ENCODE measurements at places on chromosomes 11 and 22.
A peak's percentile ranks its signal among the peaks of the same experiment; 100 is the strongest.

- no peak for DNase-seq
These were observed 149.0 kb downstream of the SPON1 start for GRCh38 chr11:14111496-14111895.

DNA sequence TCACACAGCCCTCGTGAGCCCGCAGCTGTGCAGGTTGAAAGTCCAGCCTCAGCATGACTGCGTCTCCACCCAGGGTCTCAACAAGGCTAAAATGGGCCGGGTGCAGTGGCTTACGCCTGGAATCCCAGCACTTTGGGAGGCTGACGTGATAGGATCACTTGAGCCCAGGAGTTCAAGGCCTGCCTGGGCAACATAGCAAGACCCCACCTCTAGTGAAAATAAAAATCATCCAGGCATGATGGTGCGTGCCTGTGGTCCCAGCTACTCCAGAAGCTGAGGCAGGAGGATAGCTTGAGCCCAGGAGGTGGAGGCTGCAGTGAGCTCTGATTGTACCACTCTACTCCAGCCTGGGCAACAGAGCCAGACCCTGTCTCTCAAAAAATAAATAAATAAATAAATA, 100.8 kb upstream of the PRR5 start:
- no peak for DNase-seq

GRCh38 chr11:89490981-89491690, at the start of gene NOX4:
TSS of gene NOX4 (minus strand) at chr11:89491375. CDS start at chr11:89491246, 129 bp downstream.
- no peak for DNase-seq

GRCh38 chr22:47423861-47424820, 661.7 kb downstream of the TBC1D22A start:
- DNase-seq = no peak

DNA sequence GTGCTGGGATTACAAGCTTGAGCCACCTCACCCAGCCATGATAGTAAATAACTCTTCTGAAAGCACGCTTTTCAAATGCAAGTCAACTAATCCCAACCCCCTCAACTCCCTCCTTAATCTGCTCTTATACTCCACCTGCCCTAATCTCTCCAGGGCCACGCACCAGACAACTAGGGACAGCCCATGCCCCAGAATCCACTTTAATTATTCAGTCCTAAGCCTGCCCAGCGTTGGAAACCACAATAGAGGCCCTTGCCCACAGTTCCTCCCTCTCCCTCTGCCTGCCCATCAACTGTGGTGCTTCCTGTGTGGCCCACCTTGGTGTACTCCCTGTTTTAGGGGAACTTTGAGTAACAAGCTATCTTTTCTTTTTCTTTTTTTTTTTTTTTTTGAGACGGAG, 2.7 kb upstream of the VPREB3 start:
- DNase-seq = no peak

- DNase-seq = no peak
These were observed 14.9 kb downstream of the SAMM50 start for GRCh38 chr22:43969989-43970755.

- DNase-seq = no peak
These were observed 633.0 kb downstream of the TBC1D22A start for GRCh38 chr22:47395481-47395880.

DNA sequence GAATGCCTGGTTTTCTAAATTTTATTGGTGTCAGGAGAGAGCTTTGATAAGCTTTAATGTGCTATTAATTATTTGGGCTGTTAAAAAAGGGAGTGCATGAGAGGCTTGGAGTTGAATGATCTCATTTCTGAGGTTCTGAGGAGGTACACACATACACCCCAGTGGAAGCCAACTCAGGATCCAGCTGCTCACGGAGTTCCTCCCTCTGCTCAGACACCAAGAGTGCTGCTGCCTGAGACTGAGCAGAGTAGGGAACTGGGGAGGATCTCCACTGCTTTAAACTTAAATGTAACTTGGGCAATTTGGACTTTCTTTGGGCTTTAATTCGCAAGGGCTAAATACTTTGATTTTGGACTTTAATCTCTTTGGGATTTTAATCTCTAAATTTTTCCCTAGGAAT, 414.4 kb upstream of the CADM1 start:
- DNase-seq = no peak

DNA sequence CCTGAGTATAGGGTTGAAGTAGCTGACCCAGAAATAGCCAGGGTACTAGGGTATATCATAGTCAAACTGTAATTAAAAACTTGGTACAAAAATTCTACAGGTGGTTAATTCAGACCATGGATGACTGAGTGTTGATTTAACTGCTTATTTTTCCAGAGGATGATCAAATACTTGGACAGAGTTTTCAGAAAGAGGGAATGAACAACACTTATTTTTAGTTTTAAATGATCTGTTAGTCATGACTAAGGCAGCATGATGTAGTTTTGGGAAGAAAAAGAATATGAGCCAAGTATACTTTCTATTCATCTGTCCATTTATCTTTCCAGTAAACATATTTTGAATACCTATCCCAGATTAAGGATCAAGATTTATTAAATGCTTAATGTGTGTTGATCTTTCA, 19.8 kb upstream of the CCDC89 start:
- no peak for DNase-seq

DNA sequence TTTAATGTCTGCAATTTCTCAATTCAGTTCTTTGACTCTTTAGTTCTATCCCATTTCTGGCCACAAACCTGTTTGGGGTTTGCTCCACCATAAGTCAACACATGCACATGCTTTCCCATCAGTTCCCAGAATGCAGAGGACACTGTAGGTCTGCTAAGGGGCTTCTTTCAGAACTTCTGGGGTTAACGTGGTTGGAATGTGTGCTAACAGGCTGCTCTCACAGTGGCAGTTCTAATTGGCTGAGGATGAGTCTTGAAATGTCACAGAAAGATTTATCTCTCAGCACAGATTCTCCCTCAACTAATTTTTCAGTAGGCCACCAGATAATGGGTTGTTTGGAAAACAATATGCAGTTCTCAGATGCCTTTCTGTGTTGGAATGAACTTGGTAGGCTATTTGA, 703.4 kb downstream of the NTM start:
- no peak for DNase-seq

DNA sequence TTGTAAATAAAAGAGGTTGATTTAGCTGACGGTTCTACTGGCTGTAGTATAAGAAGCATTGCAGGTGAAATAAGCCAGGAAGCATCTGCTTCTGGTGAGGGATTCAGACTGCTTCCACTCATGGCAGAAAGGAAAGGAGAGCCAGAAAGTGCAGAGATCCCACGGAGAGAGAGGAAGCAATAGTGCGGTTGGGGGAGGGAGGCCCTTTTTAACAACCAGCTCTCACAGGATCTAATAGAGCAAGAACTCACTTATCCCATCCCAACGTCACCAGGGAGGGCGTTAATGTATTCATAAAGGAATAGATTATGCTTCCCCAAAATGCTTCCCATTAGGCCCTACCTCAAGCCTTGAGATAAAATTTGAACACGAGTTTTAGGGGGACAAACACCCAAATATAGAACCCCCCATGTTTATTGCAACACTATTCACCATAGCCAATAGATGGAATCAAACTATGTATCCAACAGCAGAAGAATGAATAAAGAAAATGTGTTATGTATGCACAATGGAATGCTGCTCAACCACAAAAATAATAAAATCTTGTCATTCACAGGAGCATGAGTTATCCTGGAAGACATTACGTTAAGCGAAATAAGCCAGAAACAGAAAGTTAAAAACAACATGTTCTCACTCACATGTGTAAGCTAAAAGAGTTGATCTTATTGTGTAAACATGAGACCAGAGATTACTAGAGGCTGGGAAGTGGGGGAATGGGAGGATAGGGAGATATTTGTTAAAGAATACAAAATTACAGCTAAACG, 908.3 kb upstream of the ANO3 start:
- DNase-seq = no peak

- DNase-seq = no peak
These were observed 37.6 kb upstream of the RIC3 start for GRCh38 chr11:8206251-8207079.

DNA sequence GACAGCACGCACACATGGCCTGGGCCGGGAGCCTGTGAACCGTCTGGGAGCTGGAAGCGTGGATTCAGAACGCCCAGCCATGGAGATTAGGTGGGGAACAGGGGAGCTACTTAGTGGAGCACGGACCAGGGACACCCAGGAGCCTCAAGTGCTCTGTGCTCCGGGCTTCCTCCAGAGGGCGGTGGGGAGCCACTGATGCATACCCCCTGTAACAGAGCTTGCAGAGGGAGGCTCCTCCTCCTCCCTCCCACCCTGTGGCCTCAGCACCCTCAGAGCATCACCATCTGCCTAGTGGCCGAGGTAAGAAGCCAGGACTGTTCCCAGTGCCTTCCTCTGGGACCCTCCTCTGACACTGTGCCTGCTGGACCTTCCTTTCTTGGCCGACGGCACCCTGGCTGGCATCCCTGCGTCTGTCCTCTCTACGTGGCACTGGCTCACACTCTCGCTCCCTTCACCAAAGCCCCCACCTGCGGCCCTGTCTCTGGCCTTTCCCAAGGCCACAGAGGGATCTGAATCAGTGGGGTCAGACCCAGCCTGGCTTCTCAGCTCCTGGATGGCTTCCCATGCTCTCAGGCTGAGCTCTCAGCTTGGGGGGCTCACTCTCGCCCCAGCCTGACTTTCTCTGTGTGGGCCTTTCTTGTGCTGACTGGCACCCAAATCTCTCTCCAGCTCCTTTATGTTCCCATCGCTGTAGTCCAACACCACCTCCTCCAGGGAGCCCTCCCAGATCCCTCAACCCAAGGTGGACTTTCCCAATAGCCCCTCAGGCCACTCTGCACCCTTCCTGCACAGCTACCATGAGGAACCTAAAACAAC, 780.9 kb downstream of the BRD1 start:
- DNase-seq = peak; percentile 3

- no peak for DNase-seq
These were observed 94.1 kb downstream of the DBX1 start for GRCh38 chr11:20066013-20066782.

DNA sequence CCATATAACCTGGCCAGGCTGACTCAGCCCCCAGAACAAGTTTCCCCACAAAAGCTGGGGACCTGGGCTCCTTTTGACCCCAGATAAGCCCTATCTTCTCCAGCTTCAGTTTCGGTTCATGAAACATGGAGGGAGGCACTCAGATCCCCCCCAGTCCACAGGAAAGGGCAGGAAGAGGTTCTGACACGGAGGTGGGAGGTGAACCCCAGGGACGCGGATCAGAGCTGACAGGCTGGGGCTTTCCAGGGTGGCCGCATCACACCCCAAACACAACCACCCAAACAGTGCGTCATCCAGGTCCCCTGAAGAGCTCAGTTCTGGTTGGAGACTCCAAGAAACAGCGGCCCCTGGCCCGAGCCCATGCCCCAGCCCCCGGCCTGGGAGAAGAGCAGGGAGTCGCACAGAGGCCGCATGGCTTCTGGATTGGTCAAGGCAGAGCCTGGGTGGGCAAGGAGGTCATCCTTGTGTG, 44.3 kb upstream of the A4GALT start:
- no peak for DNase-seq

DNA sequence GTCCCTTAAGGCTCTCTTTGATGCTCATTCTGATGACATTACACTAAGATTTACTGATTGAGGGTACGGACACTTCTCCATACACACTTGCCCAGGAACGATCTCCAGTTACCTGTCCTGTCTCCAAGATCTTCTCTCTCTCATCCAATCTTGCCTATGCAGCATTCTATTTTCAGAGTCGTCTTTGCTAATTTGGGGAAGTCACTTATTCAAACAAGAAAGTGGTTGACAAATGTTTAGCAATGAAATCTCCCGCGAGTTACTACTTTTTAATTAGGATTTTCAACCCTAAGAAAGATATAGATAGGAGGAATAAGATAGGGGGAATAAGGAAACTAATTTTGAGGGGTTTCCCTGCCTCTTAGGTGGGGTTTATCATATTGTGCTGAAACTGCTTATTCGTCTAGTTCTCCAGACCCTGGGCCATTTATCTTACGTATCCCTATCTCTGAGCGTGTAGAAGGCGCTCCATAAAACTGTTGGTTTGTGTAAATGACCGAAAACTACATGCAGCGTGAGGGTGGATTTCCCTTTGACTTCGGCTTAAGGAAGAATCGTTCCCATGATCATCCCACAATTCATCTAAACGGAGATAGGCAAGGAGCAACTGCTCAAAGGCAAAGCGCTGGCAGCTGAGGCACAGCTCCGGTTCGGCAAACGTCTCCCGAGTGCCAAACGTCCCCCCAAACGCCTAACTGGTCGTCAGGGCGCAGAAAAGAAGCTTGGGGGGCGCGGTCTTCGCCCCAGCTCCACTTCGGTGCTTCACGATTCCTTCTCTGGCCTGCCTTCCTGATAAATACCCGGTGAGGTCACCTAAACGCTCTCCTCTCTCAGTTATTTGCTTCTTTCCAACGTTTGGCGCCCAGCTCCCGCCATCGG, 804 bp downstream of the APIP start:
- no peak for DNase-seq

GRCh38 chr11:73652856-73653559, 6.6 kb downstream of the PLEKHB1 start:
- no peak for DNase-seq

DNA sequence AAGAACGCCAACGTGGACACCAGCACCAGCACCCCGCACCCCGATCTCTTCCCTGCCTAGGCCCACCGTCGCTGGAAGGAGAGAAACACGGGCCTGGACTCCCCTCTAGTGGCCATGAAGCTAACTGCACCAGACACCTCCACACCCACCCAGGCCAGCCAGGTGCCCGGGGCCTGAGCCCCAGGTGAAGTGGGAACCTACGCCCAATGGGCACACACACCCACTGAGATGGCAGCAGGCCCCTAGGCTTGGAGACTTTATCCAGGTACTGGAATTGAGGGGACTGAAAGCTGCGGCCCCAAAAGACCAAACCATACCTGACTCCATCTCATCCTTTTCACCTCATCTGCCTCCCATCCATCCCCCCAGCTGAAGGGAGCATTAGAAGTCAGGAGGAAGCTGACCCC, 81.0 kb downstream of the BUD13 start:
- DNase-seq = peak; percentile 23

GRCh38 chr11:3042496-3043314, 14.5 kb downstream of the CARS1 start:
- DNase-seq = no peak

GRCh38 chr11:71443736-71444445, 4.3 kb downstream of the DHCR7 start:
- no peak for DNase-seq

DNA sequence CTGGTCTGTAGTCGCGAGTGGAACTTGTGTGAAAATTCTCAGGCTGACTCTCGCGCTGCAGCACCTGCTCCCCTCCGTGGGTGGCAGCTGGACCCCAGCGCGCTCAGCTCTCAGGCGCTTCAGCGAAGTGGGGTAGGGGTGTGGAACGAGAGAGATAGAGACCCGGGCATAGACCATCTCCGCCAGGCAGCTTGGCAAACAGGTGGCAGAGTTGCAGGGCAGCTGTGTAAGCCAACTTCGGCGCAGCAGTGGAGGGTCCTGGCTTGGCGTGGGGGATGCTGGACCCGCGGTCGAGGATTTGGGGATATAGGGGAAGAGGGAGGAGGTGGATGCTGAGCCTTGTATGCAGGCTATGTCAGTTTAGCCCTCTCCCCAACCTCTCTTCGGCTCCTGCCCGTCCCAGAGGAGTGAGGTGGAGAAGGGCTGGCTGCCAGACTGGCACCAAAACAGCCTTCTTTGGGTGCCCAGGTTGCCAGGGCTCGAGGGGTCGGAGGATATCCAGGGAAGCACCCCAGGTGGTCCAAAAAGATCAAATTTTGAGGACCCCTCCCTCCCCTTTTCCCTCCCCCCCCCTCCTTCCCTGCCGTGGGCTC, 746 bp upstream of the CALCB start:
- no peak for DNase-seq

Measured in stimulated activated CD4-positive, alpha-beta T cell treated with anti-CD3 and anti-CD28 coated beads, Interleukin-2, amount 100 ng/mL, for 4 hours (primary cell).